ENCODE measurements at places on chromosomes 3 and 15. TPM values are rescaled to one million over a fixed set of nuclear protein-coding genes. Genes with fewer than 3 reads are reported as not detected.

The POPDC2 gene
- 679 TPM for total RNA-seq

The ROBO1 gene
- 19.7 TPM for total RNA-seq

The SLC22A14 gene
- total RNA-seq: not detected

The EPB42 gene
- 1.1 TPM for total RNA-seq

The CPNE9 gene
- total RNA-seq: not detected

The PAQR5 gene
- 5.0 TPM for total RNA-seq

The PLA2G4D gene
- not detected for total RNA-seq

The ITGA11 gene
- 35.4 TPM for total RNA-seq

The SPATA12 gene
- total RNA-seq: not detected

All from right atrium auricular region (tissue), 2 donors.